GM03348 (cell line): ENCODE measurements at places on chromosomes 2 and 18.

- no peak for DNase-seq
Observed at GRCh38 chr2:222214885-222215284, 83.9 kb downstream of the PAX3 start.

DNA sequence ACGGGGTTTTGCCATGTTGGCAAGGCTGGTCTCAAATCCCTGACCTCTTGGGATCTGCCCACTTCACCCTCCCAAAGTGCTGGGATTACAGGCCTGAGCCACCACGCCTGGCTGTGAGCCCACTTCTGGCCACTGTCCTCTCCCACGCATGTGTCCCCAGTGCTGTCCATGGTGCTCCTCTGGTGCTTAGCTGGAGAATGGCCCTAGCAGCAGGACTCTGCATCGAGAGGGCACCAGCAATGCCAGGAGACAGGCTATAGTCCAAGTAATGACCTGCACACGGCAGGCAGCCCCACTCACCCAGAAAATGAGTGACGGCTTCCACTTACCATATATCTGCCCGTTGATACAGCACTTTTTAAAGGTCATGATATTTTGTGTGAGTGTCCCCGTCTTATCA, 66.3 kb upstream of the NARS1 start:
- no peak for DNase-seq

DNA sequence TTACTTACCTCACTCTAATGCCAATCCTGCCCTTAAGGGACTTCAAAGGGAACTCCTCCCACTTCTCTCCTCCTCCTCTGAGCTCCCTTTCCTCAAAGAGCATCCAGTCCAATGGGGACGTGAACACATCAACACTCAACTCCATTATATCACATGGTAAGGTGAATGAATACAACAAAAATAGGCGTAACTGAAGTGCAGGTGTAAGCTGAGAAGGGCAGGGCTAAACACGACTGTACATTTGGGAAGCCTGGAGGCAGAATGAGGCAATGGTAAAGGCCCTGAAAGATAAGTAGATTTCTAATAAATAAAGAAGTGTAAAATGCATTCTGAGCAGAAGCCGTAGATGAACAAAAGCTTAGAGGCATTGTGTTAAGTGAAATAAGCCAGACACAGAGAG, 226.1 kb upstream of the TRIB2 start:
- no peak for DNase-seq

- peak; percentile 7 for DNase-seq
Observed at GRCh38 chr2:241817126-241817820, 8.3 kb downstream of the NEU4 start.

- no peak for DNase-seq
Observed at GRCh38 chr2:227819398-227819697, 5.7 kb downstream of the CCL20 start.

- DNase-seq = no peak
Observed at GRCh38 chr2:65228263-65228750, 676 bp downstream of the ACTR2 start.

- DNase-seq = peak; percentile 63
Observed at GRCh38 chr18:56257205-56257604, 381.2 kb downstream of the TXNL1 start.

GRCh38 chr18:7846335-7846734, 279.2 kb downstream of the PTPRM start:
- DNase-seq = no peak

GRCh38 chr18:58300867-58301266, 256.8 kb downstream of the NEDD4L start:
- DNase-seq = no peak

DNA sequence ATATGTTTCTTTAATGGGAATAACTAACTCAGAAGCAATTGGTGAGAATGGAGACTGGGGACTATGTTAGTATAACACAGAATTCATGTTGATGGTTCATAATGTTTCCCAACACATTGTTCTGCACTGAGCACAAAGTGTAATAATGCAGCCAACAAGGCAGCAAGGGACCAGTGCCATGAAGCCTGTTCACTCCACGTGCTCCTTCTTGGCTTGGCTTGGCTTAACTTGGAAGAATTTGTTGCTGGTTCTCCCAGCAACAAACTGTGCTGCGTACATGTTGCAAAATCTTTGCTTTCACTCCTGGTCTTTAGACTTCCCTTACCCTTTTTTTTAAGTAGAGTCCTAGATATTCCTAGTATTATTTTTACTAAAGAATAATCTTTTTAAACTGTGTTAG, 129.7 kb downstream of the MAP3K20 start:
- DNase-seq = peak; percentile 63

DNA sequence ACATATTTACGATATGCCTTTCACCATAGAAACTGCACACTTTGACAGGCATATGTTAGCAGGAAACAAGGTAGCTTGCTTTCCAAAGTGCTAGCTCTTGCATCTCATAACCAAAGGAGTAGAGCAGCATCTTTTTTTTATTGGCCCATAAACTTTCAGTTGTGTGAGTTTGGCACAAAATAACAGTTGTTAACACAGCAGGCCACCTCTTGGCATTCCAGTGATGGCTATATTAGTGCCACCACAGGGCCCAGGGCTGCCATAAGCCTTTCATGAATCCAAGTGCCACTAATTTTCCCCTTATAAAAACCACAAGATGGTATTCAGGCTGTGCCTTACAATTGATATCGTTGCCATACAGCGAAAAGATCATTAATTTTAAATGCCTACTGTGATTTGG, 40.3 kb upstream of the KLF7 start:
- no peak for DNase-seq

DNA sequence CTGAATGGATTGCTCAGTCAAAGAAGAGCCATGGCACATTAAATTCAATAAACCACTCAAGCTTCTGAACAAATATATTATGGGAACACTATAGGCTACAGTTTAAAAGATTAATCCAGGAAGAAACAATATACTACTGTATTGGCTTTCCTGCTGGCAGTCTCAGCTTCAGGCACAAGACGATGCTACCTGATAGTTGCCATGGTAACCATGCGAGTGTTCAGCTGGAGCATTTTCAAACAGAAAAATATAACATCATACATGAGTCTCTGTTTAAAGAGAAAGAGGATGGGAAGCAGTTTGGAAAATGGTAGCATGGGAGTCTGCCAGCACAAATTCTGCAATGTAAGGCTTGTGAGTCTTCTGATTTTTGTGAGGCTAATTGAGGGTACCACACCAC, 65.9 kb upstream of the CPO start:
- no peak for DNase-seq

DNA sequence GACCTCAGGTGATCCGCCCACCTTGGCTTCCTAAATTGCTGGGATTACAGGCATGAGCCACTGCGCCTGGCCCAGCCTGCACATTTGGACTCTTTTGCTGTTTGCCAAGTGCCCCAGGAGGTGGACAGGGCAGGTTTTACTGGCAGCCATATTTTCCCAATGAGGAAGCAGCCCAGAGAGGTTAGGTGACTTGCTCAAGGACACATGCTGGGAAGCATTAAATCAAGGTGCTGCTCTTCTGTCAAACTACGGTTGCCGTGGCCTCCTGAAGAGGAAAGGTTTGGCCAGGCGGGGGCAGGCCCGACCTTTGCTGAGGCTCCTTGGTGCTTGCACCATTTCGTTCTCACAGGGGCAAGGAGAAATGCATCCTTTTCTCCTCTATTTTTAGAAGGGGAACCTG, 44.0 kb downstream of the DNMT3A start:
- no peak for DNase-seq
